ENCODE measurements at places on chromosomes 7 and 10.

DNA sequence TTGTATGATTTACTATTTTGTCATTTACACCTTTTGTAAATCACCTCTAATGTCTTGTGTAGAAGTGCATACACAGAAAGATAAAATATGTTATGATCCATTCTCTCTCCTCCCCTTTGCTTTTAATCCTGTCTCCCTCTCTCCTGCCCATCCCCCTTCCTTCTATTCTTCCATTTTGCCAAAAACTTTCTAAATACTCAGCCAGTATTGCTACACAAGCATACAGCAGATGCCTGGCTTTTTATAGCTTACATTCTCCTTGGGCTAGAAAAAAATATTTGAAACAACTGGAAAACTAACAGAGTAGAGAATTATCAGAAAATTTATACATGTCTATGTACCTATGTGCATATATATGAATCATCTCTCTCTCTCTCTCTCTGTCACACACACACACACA is 308.7 kb upstream of the BMPER start:
- DNase-seq: no peak

DNA sequence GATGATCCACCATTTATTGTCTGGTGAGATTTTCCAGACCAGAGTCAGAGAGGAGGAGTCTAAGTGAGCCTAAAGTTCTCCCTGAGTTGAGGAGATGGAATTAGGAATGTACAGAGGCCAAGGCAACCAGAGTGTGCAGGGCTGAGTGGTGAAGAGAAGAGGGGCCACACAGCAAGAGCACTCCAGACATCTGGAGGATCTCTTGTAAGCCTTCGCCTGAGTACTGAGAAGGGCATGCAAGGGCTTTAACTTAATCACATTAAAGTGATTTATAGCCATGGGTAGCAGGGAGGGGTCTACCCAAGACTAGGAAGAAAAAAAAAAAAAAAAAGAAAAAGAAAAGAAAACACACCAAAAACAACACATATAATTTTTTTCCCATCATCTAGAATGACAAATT is 1190.4 kb downstream of the GATA3 start:
- DNase-seq: no peak

GRCh38 chr7:131604841-131605279 is 48.4 kb upstream of the PODXL start:
- DNase-seq: no peak

- no peak for DNase-seq
Observed at GRCh38 chr10:110379831-110380230, 75.1 kb upstream of the SMNDC1 start.

DNA sequence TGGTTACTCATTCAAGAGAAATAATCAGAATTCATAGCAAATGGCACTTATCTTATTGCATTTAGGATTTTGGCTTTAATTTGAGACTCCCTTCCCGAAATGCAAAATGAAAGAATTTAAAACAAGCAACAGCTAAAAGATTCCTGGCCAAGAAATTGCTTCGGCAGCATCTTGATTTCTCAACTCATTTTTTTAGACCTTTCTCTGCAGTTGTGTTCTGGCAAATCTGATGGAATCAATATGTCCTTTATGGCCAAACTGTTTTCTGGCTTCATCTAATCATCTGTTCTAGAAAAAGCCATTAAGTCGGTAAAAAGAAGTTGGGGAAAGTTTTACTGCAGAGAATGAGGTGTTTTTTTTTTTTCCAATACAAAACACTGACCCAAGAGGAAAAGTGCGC is 172.1 kb downstream of the SLC16A9 start:
- DNase-seq: no peak

Data from hippocampal formation (tissue), 2 donors.